ENCODE measurements at places on chromosomes 7 and 10. TPM values are rescaled to one million over a fixed set of nuclear protein-coding genes. Genes with fewer than 3 reads are reported as not detected.

GATA3 gene
- under 0.01 TPM for total RNA-seq

LDB1 gene
- total RNA-seq: 50.2 TPM

IQUB gene
- 2.0 TPM for total RNA-seq

CPN1 gene
- total RNA-seq: not detected

PIK3AP1 gene
- 1.5 TPM for total RNA-seq

TBRG4 gene
- total RNA-seq: 35.9 TPM

ANKRD7 gene
- 1.7 TPM for total RNA-seq

RARRES2 gene
- 12.0 TPM for total RNA-seq

GIMAP2 gene
- 1.5 TPM for total RNA-seq

TYW1 gene
- 10.6 TPM for total RNA-seq

MOGAT3 gene
- total RNA-seq: not detected

DUSP5 gene
- total RNA-seq: 3.0 TPM

GPR146 gene
- 1.2 TPM for total RNA-seq

SPDYE5 gene
- total RNA-seq: not detected

KAZALD1 gene
- 0.25 TPM for total RNA-seq

DLX5 gene
- 3.4 TPM for total RNA-seq

BTBD16 gene
- not detected for total RNA-seq

CALN1 gene
- total RNA-seq: 56.1 TPM

VWC2 gene
- total RNA-seq: 3.9 TPM

SLC16A9 gene
- 9.8 TPM for total RNA-seq

TMEM196 gene
- total RNA-seq: 12.0 TPM

CNTNAP2 gene
- total RNA-seq: 83.8 TPM

BCL7B gene
- total RNA-seq: 7.4 TPM

FAM107B gene
- total RNA-seq: 62.7 TPM

CYP26C1 gene
- total RNA-seq: 0.25 TPM

NACAD gene
- total RNA-seq: 8.9 TPM

SEMA3E gene
- 36.9 TPM for total RNA-seq

CHCHD3 gene
- 45.2 TPM for total RNA-seq

DCLRE1A gene
- 12.5 TPM for total RNA-seq

CYP3A4 gene
- total RNA-seq: not detected

LAMB1 gene
- total RNA-seq: 29.5 TPM

ENKUR gene
- 3.7 TPM for total RNA-seq

FFAR4 gene
- not detected for total RNA-seq

PURB gene
- 37.6 TPM for total RNA-seq

PTF1A gene
- not detected for total RNA-seq

CALML5 gene
- not detected for total RNA-seq

ARMH3 gene
- total RNA-seq: 17.0 TPM

FAM13C gene
- total RNA-seq: 15.2 TPM

ITGB8 gene
- total RNA-seq: 87.0 TPM

SLC18A2 gene
- total RNA-seq: under 0.01 TPM

GDF10 gene
- total RNA-seq: 7.6 TPM

TLX1 gene
- total RNA-seq: not detected

EVX1 gene
- total RNA-seq: not detected

VKORC1L1 gene
- total RNA-seq: 27.8 TPM

SORBS1 gene
- total RNA-seq: 101 TPM

All from temporal lobe (tissue), 4 donors.